T-helper 17 cell (primary cell): ENCODE measurements at places on chromosomes 12 and 14. TPM values are rescaled to one million over a fixed set of nuclear protein-coding genes. Genes with fewer than 3 reads are reported as not detected.

- DNase-seq: no peak
Observed at GRCh38 chr12:72010356-72010755, 71.7 kb downstream of the TPH2 start.

DNA sequence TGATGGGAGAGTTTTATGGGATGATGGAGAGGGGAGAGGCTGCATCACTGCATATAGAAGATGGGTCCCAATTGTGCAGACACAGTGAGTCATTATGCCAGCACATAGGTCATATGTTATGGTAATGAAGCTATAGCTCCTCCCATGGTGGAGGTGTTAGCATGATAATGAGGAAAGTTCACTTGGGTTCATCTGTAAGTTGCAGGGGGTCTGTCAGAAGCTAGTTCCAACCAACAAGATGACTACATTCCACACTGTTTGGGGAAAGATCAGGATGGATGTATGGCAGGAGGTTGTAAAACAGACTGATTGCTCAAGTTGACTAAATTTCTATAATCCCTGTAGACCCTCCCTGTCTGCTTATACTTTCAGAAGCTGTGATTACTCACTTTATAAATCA lies 561.3 kb downstream of the C12orf50 start:
- no peak for DNase-seq

- no peak for DNase-seq
Observed at GRCh38 chr12:71870416-71870815, 30.9 kb downstream of the TBC1D15 start.

GRCh38 chr12:105850103-105850968 lies 288.4 kb downstream of the NUAK1 start:
- no peak for DNase-seq

PLA2G1B gene
- total RNA-seq: not detected

TPCN1 gene
- total RNA-seq: 59.0 TPM

KRT83 gene
- total RNA-seq: not detected

TCL1B gene
- total RNA-seq: not detected
